Cardiac fibroblast (primary cell): ENCODE measurements at places on chromosomes 4 and X.
A peak's percentile ranks its signal among the peaks of the same experiment; 100 is the strongest.

- DNase-seq, result no peak
These were observed 32.4 kb downstream of the PRMT9 start for GRCh38 chr4:147651563-147651962.

GRCh38 chrX:122418758-122419157 is 765.3 kb upstream of the GRIA3 start:
- no peak for DNase-seq

GRCh38 chr4:108048157-108048556 is 58.5 kb downstream of the HADH start:
- DNase-seq, result no peak

DNA sequence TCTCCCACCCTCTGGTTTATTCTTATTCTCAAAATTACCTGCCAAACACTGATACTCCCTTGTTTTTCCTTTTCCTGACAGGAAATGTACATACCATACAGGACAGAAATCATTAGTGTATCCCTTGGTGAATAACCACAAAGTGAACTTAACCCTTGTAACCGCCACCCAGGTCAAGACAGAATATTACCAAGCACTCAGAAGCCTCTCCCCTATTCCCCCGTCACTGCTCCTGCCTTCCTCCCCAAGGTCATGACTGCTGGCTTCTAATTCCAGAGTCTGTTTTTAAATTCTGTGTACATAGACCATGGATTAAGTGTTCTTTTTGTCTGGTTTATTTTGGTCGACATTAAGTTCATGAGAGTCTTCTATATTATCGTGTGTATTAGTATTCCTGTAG is 37.7 kb downstream of the HTT start:
- DNase-seq, result peak; percentile 6

GRCh38 chrX:69229436-69229835 is 64.2 kb upstream of the PJA1 start:
- DNase-seq, result peak; percentile 71

- DNase-seq, result peak; percentile 12
These were observed 836.0 kb downstream of the PDHA2 start for GRCh38 chr4:96675896-96676295.

GRCh38 chr4:70515367-70516250 is 2.8 kb upstream of the AMTN start:
- DNase-seq, result peak; percentile 90

GRCh38 chr4:85423431-85423830 is 51.5 kb upstream of the ARHGAP24 start:
- DNase-seq, result no peak

DNA sequence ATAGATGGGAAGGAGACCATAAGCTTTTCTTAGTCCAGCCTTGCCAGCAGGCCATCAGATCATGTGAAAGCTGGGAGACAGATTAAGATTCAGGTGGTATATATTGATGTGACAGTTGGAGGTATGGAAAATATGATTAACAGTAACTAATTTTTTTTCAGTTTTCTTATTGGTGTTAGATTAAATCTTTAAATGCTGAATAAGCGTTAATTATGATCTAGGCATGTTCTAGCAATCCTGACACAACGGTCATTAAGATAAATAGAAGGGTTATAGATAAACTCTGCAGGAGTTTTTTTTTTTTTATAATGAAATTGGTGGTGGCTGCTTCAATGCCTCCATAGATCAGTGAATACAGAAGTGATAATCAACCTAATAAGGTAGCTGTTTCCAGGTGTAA is 649.5 kb upstream of the TENM3 start:
- DNase-seq, result no peak

DNA sequence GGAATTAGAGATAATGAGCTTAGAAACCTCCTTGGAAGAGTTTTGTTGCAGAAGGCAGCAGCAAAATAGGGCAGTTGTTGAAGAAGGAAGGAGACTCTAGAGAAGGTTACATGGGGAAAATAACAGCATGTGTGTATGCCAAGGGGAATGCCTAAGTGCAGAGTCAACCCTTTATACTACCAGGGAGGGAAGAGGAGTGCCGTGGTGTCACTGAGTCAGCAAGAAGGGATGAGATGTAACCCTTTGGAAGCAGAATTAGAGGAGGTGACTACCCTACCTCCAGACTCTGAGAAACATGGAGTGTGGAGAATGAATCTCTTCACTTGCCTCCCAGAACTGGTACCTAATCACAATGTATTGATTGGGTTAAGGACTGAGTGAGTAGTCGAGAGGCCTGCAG is 6.7 kb upstream of the GABRE start:
- peak; percentile 40 for DNase-seq

DNA sequence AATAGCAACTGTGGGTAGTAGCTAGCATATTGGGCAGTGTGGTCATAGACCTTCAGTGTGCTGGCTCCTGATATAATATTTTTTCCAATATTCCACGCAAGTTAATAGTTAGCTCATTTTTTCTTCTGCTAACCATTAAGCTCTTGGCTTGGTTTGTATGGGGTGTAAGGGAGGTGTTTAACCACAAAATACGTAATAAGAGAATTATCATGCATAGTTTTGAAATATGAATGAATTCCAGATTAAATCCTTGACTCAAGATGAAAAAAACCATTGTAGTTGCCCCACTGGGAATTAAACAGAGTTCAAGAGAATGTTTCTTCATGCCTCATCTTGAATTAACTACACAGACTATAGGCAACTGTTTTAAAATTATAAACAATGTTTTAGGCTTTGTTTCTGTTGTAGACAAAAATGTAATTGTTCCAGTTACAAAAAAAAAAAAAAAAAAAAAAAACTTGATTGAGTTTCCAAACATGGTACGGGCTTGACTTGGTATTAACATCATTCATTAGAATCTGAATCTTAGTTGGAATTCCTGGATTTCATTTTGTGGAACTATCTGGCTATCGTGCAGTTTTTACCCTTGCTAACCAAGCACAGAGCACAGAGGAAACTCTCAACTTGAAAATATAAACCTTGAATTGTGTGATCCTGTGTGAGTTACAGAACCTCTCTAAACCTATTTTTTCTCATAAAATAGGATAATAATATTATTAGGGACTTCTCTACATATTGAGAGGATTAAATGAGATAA is 28.4 kb downstream of the CXCL1 start:
- DNase-seq, result peak; percentile 98

GRCh38 chr4:125198916-125199315 is 115.8 kb upstream of the FAT4 start:
- DNase-seq, result peak; percentile 80

GRCh38 chr4:29541757-29542156 is 1178.4 kb upstream of the PCDH7 start:
- DNase-seq, result no peak

DNA sequence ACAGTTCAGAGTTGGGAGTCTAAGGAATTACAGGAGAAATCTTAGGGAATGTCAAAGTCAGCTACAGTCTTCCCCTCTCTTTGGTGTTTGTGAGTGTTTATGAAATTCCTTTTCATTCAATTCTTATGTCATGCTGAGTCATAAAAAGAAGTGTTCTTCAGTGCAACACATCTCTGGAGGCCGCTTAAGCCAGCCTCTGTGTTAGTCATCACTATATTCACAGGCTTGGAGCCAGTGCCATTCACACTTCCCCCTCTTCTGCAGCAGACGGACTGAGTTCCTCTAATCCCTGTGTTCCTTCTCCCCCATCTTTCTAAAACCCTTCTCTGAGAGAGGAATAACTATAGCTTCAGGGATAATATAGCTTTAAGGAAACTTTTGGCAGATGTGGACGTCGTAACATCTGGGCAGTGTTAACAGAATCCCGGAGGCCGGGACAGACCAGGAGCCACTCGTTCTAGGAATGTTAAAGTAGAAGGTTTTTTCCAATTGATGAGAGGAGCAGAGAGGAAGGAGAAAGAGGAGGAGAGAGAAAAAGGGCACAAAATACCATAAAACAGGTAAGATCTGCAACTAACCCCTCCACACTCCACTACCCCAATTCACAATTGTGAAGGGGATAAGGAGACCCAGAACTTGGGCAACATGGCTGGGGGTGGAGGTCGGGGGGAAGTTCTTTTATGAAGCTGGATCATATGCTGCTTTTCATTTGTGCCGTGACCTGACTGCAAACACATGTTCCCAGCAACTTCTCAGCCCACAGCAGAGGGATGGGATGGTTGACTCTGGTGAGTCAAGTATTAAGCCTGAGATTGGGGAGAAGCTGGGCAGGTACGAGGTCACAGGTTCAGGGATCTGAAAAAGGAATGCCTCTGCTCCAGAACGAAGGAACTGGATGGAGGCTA is at the start of gene SRPX2:
TSS of gene SRPX2 (plus strand) at position 244 of the 905 bp plus-strand sequence. CDS start 2,124 bp downstream, outside the sequence.
- DNase-seq, result peak; percentile 92

DNA sequence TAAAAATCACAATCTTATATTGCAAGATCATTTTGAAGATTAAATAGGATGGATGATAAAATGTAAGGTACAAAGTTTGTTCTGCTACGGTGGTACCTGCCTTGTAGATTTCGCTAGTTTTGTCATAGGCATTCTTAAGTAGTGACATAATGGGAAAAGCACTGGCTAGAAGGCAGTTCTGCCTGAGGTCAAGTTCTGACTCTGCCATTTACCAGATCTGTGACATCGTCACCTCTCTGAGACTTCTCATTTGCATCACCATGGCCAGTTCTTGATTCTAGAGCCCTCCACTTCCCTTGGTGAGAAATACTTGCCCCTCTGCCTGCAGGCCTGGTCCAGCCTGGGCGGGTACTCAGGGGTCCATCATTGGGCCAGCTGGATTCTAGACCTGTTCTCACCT is 85.2 kb downstream of the HS3ST1 start:
- DNase-seq, result no peak

DNA sequence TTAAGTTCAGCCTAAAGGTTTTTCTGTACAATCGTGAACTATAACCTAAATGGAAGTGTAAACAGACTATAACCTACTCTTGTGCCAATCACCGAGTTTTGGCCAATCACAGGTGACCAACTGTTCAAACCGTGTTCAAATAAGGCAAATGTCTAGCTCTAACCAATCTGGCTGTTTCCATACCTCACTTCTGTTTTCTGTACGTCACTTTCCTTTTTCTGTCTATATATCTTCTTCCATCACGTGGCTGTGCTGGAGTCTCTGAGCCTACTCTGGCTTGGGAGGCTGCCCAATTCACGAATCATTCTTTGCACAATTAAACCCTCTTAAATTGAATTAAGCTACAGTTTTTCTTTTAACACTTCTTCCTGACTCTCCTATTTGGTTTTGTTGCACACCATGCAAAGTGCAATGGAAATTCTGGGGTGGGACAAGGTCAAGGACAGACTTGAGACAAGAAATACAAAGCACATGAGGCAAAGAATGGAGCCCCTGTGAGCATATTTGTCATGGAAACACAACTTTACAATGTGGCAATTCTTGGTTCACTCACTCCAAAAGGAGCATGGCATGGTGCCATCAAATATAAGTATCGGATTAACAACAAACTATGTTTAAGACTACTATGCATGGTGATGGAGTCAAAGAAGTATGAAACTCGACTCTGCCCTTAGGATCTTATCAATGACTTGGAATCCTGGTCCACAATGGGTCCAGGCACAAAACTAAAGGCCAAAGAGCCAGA is 115.7 kb upstream of the FAM9B start:
- DNase-seq, result peak; percentile 32

DNA sequence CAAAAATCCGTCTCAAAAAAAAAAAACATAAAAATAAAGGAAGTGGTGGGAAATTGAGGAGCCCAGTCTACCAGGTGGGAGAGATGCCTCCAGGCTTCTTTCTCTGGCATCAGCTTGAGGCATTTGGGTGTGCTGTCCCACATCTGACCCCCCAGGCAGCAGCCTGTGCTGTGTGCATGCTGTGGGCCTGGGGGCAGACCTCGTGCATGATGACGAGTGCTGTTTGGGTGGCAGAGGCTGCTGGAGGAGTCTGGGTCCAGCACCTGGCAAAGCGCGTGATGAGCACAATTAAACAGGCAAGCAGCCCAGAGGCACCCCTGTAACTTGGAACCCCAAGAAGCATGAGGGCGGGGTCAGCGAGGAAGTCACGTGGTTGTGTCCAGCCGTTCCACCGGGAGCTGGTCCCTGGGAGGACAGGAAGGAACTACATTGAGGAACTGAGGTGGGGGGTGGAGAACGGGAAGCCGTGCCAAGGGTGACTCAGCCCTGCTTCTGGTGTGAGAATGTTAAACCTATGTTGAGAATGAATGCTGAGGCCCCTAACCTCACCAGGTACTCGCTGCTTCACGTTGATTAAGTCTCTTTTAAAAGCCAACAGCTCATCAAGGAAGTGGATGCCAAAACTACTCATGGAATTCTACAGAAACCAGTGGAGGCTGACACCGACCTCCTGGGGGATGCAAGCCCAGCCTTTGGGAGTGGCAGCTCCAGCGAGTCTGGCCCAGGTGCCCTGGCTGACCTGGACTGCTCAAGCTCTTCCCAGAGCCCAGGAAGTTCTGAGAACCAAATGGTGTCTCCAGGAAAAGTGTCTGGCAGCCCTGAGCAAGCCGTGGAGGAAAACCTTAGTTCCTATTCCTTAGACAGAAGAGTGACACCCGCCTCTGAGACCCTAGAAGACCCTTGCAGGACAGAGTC is 6.1 kb downstream of the TACC3 start:
- peak; percentile 79 for DNase-seq

DNA sequence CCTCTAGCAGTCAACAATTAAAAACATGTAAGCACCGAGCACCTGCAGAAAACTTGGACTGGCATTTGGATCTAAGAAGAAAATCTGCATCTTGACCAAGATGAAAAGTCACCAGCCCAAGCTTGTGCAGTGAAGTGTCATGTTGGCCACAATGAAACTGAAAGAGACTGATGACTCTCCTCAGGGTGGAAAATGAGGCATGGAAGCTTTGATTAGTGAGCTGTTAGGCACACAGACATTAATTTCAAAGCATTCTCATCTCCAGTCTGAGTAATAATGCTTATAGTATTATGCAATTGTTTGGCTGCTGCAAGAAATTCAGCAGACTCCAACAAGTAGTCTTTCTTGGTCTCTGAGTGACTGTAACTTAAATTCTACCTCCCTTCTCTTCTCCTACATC is 150.1 kb downstream of the AR start:
- DNase-seq, result peak; percentile 28

GRCh38 chr4:54687887-54688841 is 30.4 kb downstream of the KIT start:
- DNase-seq, result no peak

GRCh38 chr4:40214661-40215418 is 18.0 kb downstream of the RHOH start:
- DNase-seq, result no peak

DNA sequence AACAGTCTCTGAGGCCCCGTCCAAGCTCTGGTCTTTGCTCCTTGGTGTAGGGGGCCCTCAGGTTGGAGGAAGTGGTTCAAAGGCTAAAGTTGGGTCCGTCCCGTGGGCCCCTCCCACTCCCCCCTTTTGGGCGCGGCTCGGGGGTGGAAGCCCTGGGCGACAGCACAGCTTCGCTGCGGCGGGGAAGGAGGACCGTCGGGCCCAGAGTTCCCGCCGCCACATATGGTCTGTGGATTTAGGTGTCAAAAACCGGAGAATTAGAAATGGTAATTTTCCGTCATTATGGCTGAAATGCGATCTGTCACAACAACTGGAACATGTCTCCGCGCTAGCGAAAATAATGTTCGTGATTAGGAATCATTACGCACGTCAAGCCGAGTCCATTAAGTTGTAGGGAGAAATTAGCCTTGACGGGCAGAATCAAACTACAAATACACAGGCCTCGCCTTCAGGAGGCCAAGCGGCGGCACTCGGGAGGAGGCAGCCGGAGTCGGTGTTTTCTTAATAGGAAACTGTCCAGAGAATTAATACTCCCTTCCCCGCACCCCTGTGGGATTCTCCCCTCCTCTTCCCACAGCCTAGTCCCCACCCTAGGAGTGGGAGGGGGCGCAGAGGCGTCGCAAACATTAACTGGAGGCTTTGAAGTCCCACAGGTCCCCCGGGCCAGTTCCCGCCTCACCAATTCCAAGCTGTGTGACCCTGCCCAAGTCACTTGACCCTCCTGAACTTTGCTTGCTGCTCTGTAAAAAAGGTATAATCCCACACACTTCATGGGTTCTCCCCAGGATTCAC is 15.0 kb downstream of the NKX3-2 start:
- no peak for DNase-seq

GRCh38 chr4:47913861-47914219 is 543 bp downstream of the NFXL1 start:
- DNase-seq, result no peak
